ENCODE measurements at places on chromosomes 2 and 18.

- DNase-seq: no peak
Measured at GRCh38 chr2:225112362-225113126, 70.3 kb upstream of the DOCK10 start.

DNA sequence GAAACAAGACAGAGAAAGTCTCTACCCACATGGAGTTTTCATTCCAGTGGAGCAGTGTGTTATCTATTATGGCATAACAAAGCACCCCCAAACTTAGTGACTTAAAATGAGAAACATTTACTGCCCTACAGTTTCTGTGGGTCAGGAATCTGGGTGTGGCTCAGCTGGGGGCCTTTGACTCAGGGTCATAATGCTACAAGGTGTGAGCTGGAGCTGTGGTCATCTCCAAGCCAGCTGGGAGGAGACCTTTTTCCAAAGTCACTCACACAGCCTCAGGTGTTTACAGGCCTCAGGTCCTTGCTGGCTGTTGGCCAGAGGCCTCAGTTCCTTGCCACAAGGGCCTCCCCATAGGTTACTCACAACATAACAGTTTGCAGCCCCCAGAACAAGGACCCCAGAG is 169.2 kb downstream of the ETAA1 start:
- no peak for DNase-seq

GRCh38 chr2:11658208-11659114 is 11.5 kb downstream of the NTSR2 start:
- DNase-seq: no peak

- peak; percentile 34 for DNase-seq
Measured at GRCh38 chr2:188291617-188292347, at the start of gene GULP1. GULP1 (plus strand) TSS chr2:188291874; CDS start chr2:188477703, 185,829 bp downstream.

- no peak for DNase-seq
Measured at GRCh38 chr2:216927163-216927562, 67.3 kb upstream of the TNP1 start.
